Ovary (tissue), 10 donors: ENCODE measurements at places on chromosomes 2 and 18. TPM values are rescaled to one million over a fixed set of nuclear protein-coding genes. Genes with fewer than 3 reads are reported as not detected.

DNA sequence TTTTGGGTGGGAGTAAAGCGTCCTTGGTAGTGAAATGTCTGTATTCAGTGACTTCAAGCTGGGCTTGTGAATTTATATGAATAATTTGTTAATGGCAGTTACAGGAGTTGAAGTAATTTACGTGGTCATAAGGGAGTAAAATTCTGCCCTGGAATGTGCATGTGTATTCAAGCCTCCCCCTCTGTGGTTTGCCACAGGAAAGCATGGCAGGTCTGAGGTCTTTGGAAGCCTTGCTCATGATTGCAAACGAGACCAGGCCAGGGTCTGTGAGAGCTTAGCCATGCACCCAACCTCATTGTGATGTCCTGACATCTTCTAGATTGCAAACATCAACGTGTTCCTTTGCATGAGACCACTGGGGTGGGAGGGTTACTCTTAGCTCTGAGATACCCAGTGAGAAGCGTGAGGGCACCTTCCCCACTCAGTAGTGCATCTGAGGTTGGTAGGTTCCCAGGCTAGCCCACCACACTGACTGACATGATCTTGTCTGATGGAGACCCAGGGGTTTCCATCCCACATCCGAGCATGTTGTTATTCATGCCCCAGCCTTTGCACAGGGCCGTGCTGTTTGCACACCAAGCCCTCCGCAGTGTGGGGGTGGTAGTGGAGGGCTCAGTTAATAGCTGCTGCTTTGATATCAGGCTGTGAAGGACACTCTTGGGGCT lies 216.5 kb downstream of the KLHL29 start:
- no peak for DNase-seq

GRCh38 chr2:175233135-175233719 lies 51.7 kb upstream of the ATP5MC3 start:
- DNase-seq: no peak

GRCh38 chr2:44642123-44642857 lies 280.5 kb downstream of the CAMKMT start:
- no peak for DNase-seq

DNA sequence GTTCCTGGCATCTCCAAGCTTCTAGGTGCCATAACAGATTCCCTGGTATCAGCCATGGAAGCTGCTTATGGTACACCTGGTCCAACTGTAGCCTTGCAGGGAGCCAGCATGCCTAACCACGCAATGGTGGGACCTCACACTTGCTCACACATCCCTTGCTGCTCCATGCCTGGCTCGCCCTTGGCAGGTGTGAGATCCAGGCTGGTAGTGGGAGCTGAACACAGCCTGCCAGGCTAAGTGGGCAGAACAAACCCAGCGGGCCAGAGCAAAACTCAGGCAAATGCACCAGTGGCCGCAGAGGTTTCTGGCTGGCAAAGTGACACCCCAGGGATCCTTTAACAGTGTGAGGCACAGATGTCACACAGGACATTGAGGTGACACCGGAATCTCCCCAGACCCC lies 185.8 kb downstream of the NDUFA10 start:
- DNase-seq: no peak

DNA sequence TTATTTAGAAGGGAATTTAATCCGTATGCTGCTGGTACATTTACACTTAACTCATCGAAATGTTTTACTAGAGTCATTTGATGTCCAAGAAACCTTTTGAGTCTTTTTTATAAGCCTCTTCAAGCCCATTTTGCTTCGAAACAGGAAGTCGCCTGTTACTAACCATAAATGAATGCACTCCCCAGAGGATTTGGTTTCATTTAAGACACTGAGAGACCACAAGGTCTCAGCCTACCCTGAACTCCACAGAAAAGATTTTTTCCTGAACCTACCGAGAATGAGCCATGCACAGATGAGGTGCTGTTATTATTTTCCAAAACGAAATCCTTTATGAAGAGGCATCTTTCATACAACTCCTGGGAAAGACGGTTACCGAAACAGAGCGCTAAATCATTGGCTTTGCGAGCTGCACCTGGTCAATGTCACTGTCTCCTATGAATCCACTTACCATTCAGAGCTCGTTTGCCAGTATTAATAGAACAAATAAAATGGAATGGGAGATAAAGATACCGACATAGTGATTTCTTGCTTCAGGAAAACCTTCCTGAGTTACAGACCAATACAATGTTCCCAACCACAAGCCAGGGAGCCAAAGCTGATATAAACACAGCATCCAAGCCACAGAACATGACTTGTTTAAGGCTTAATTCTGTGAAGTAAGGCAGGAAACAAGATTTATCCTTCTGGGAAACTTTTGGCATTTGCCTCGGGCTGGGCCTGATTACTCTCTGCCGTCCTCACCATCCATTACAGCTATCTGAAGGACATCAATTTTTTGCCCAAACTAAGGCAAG lies 382.1 kb downstream of the OSR1 start:
- no peak for DNase-seq

GRCh38 chr2:207202645-207203044 lies 36.9 kb upstream of the KLF7 start:
- DNase-seq: no peak

GRCh38 chr18:2402084-2402483 lies 169.2 kb downstream of the METTL4 start:
- no peak for DNase-seq

GRCh38 chr2:113166187-113166645 lies 7.6 kb upstream of the PSD4 start:
- no peak for DNase-seq

- peak; percentile 76 for DNase-seq
Measured at GRCh38 chr18:48136051-48136826, 205.8 kb upstream of the SMAD2 start.

- no peak for DNase-seq
Measured at GRCh38 chr2:241441492-241441891, 66.9 kb downstream of the STK25 start.

GRCh38 chr2:55810622-55811020 lies 113.0 kb downstream of the EFEMP1 start:
- DNase-seq: no peak

- no peak for DNase-seq
Measured at GRCh38 chr18:57052173-57052572, 94.7 kb upstream of the BOD1L2 start.

GRCh38 chr18:7303316-7304060 lies 72.6 kb downstream of the LRRC30 start:
- DNase-seq: no peak

DNA sequence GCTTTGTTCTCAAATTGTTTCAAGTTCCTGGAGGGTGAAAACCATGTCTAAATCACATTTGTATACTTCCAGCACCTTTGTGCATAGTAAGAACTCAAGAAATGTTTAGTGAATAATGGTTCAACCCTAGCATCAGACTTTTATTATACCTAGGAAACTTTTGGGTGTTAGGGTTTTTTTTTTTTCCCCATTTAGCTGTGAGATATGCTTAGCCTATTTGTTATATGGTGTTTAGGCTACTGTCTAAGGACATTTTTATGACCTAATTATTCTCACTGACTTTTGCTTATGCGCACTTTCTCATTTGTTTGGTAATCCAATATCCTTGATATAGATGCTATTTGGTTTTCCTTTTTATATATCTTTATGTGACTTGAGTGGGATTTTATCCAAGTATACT lies 164.7 kb downstream of the PHLPP1 start:
- DNase-seq: no peak

DNA sequence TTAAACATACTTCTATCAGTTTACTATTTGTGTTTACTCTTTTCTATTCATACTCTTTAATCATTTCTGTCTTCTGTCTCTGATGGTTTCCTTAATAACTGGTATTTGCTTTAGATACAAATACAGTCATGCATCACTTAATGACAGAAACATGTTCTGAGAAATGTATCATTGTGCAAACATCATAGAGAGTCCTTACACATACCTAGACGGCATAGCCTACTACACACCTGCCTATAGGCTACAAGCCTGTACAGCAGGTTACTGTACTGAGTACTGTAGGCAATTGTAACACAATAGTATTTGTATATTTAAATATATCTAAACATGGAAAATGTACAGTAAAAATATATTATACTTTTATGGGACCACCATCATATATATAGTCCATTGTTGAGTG lies 36.3 kb downstream of the VSNL1 start:
- DNase-seq: no peak

DNA sequence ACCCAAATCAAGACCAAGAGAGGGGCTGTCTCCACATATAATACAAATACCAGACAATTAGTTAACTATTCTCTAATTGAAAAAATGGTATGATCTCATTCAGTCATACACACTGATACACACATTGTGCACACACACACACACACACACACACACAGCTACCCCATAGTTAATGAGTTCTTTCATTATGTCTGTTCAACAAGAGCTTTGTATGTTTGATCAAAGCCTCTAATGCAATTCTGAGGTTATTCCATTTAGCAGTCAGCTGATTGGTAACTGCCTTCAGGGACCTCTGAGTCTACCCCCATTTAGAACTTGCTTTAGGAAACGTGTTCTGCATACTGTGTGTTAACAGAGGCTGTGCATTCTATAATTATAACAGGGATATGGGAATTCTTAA lies 741.4 kb upstream of the LRRTM4 start:
- no peak for DNase-seq

DNA sequence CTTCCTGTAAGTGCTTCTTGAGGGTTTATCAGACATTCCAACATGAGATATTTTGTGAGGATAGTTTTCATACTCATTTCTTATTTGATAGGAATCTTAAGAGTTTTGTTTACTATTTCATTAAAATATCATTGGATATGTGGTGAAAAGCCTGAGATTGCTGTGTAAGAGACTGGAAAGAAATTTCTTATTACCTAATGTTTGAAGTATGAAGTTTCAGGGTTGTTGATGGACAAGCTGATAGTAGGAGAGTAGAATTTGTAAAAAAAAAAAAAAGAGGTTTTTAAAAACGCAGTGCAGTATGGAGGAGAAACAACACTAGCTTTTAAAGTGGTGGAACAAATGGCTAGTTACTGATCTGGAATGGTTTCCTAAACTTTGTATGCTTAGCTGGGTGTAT lies 7.7 kb downstream of the EPB41L5 start:
- no peak for DNase-seq

GRCh38 chr18:57352761-57353136 lies 392 bp downstream of the ST8SIA3 start:
- no peak for DNase-seq

DNA sequence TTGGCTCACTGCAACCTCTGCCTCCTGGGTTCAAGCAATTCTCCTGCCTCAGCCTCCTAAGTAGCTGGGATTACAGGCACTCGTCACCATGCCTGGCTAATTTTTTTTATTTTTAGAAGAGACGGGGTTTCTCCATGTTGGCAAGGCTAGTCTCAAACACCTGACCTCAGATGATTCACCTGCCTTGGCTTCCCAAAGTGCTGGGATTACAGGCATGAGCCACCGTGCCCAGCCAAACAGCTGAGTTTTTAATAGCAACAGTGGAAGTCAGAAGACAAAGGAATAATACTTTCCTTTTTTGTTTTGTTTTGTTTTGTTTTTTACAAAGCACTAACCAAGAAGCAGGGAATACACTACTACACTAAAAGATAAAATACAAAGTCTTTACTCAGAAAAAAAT lies 16.9 kb downstream of the GPR75 start:
- DNase-seq: no peak

DNA sequence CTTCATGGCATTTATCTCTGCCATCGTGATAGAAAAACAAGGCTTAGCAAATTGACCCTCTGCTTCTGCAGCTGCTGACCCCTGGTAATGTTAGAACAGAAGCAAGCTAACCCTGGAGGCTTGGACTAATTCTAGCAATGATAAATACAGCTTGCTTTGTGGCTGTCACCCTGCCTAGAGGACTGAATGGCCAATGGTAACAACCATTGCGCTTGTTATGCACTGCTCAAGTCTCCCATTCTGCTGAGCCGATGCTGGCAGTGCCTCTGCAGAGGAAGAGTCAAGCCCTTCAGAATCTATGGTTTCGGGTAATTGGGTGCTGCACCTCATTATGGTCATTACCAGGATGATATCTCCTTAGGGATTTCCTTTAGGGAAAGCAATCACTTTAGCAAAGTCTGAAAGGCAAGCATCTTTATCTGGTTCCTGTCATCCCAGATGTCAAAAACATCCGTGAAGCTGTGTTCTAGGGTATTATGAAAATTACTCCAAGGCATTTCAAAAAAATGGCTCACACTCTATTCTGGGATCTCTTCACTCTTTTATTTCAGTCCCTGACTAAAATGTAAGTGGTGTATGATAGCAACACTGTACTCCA lies 186.8 kb upstream of the DLGAP1 start:
- DNase-seq: no peak

- no peak for DNase-seq
Measured at GRCh38 chr2:201403880-201404279, 46.7 kb upstream of the FLACC1 start.

GRCh38 chr2:164447660-164448059 lies 173.6 kb downstream of the GRB14 start:
- no peak for DNase-seq

DNA sequence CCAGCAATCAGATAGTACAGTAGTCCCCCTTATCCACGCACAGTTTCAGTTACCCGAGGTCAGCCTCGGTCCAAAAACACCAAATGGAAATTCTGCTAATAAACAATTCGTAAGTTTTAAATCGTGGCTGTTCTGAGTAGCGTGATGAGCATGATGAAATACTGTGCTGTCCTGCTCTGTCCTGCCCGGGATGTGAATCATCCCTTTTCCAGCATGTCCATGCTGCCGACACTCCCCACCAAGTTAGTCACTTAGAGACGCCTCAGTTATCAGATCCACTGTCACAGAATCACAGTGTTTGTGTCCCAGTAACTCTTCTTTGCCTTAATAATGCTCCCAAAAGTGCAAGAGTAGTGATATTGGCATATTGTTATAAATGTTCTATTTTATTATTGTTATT lies 62.1 kb downstream of the MEX3C start:
- no peak for DNase-seq

- DNase-seq: no peak
Measured at GRCh38 chr2:131014141-131014540, 79.1 kb downstream of the FAM168B start.

GRCh38 chr2:69624131-69624530 lies 19.4 kb downstream of the AAK1 start:
- no peak for DNase-seq

- DNase-seq: no peak
Measured at GRCh38 chr2:25421820-25422411, 80.2 kb upstream of the DNMT3A start.

The AQP12B gene
- polyA plus RNA-seq: not detected

The POMC gene
- polyA plus RNA-seq: not detected

The MAL gene
- 4.7 TPM for polyA plus RNA-seq

The ALLC gene
- 1.2 TPM for polyA plus RNA-seq

The RGPD4 gene
- polyA plus RNA-seq: not detected

The SIX2 gene
- 0.18 TPM for polyA plus RNA-seq

The LRP1B gene
- polyA plus RNA-seq: 0.08 TPM

The ARHGAP15 gene
- 10.0 TPM for polyA plus RNA-seq

The WDR12 gene
- 29.2 TPM for polyA plus RNA-seq

The REG1B gene
- not detected for polyA plus RNA-seq

The SLC9A4 gene
- not detected for polyA plus RNA-seq

The TLX2 gene
- polyA plus RNA-seq: not detected

The CERKL gene
- polyA plus RNA-seq: 0.13 TPM

The CYB5A gene
- 325 TPM for polyA plus RNA-seq

The APOB gene
- polyA plus RNA-seq: 0.45 TPM
